Stimulated activated CD8-positive, alpha-beta memory T cell treated with anti-CD3 and anti-CD28 coated beads, Interleukin-4, amount 100 ng/mL, for 4 hours (primary cell): ENCODE measurements at places on chromosomes 1 and 21.

GRCh38 chr1:235343726-235344125 lies 15.4 kb downstream of the GGPS1 start:
- no peak for DNase-seq

DNA sequence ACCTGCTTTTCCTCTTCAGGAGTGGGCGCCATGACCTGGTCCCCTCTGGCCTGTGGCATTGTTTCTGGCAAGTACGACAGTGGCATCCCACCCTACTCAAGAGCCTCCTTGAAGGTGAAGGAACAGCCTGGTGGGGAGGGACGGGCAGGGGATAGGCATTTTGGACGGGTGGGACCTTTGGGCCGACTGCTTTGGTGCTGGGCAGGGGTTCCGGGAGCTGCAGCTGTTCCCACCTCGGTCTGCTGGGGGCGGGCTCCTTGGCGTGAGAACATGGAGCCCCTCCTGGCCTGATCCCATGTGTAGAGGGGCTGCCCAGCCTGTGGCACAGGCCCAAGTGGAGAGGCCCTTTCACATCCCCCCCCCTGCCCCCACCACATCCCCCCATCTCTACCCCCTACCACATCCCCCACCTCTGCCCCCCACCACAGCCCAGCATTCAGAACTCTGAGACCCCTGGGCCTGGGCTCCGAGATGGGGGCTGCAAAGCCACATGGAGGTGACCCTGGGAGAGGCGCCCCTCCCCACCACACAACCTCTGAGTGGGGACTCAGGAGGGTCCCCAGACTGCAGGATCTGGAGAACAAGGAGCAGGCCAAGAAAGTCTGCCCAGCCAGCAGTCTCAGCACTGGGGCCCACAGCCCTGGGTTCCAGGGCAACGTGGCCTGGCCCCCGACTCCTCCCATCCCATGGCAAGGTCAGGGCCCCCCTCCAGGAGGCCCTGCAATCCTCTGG lies 50.0 kb downstream of the KCNAB2 start:
- no peak for DNase-seq

GRCh38 chr1:178536844-178537371 lies 24.0 kb downstream of the TEX35 start:
- no peak for DNase-seq

GRCh38 chr1:228668553-228669241 lies 66.6 kb upstream of the RHOU start:
- no peak for DNase-seq

DNA sequence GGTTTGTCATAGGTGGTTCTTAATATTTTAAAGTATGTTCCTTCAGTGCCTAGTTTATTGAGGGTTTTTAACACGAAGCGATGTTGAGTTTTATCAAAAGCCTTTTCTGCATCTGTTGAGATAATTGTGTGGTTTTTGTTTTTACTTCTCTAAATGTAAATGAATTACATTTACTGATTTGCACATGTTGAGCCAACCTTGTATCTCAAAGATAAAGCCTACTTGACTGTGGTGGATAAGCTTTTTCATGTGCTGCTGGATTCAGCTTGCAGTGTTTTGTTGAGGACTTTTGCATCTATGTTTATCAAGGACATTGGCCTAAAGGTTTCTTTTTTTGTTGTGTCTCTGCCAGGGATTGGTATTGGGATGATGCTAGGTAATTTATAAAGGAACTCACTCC lies 142.5 kb downstream of the PRDM2 start:
- no peak for DNase-seq

DNA sequence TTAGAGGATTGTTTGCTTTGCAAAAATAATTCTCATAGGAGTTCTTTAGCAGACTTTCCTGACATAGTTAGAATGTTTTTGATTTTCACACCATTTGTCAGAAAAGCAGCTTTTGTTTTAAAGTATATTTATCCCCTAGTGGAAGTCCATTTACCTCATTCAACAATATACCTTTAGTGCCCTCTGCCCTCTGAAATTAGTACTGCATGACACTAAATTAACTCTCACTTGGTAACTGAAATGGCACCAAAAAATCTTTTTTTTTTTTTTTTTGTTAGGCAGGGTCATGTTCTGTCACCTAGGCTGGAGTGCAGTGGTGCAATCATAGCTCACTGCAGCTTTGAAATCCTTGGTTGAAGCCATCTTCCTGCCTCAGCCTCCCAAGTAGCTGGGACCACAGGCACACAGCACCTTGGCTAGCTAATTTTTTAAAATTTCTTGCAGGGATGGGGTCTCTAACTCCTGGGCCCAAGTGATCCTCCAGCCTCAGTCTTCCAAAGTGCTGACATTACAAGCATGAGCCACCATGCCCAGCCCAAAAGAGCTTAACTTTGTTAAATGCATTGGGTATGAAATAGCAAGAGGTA lies 13.6 kb downstream of the LRRC42 start:
- DNase-seq = no peak

DNA sequence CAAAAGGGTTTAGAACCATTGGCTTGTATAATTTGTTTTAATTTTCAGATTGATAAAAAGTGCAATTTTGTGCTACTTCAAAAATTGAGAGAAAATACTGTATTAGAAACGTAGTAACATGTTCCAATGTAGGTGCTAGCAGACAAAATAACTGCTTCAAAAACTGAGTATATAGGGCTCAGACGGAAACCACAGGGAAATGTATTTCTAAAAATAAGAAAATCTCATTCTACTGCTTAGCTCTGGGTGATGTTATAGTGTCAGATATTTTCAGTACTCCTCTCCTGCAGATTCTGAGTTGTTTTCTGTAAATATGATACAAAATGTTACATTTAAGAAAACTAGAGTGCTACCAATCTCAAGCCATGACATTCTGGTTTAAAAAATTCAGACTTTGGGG lies 55.4 kb downstream of the KCNK2 start:
- DNase-seq = no peak

- DNase-seq = no peak
These were observed 61.2 kb downstream of the NRIP1 start for GRCh38 chr21:15003463-15004135.

GRCh38 chr1:28172713-28173150 lies 3.8 kb downstream of the PTAFR start:
- DNase-seq = no peak
